ENCODE measurements at places on chromosomes 13 and 19. TPM values are rescaled to one million over a fixed set of nuclear protein-coding genes. Genes with fewer than 3 reads are reported as not detected.

OXGR1 gene
- total RNA-seq: not detected

IGFL2 gene
- 1.3 TPM for total RNA-seq

SMIM44 gene
- not detected for total RNA-seq

EPS8L1 gene
- total RNA-seq: 9.9 TPM

- peaks cover 27% of the 10 kb centered on the region for H3K4me1 ChIP-seq
- no peak overlapping the region for H3K27ac ChIP-seq
- peak overlapping the region; percentile 93 for H3K4me3 ChIP-seq
- peaks cover 51% of the 10 kb centered on the region for H3K36me3 ChIP-seq
- no peak for DNase-seq
- H3K27me3 ChIP-seq: no peaks in the 10 kb centered on the region
Observed at GRCh38 chr19:2326699-2327360, 1.6 kb downstream of the LSM7 start.

GRCh38 chr19:8393871-8394250 lies 3.7 kb downstream of the RAB11B start:
- peak overlapping the region; percentile 83 for H3K27ac ChIP-seq
- no peaks in the 10 kb centered on the region for H3K27me3 ChIP-seq
- DNase-seq: no peak

DNA sequence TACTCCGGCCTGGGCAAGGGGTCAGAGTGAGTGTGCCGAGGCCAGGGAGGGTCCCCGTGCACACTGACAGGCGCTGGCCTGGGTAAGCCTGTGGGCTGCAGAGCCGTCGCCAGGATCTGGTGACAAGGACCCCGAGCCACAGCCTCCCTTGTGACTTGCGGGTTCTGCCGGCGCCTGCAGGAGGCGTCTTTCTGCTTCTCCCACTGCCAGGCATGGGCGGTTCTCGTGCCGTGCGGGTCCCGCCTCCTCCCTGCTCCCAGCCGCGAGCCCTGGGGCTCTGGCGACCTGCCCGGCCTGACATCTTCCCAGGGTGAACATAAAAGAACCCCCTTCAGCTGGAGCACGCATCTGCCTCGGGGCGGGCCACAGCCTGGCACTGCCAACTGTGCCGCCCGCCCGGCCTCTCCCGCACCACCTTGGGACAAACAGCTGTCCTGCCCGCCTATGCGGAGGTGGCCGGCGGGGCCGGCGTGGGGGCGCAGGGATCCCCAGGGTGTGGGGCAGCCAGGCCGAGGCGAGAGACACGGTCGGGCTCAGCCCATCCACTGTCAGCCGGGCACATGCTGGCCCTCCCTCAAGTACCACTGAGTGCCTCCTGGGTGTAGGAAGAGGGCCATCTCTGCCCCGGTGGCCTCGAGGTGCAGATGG lies 1.5 kb upstream of the HCN2 start:
- peak; percentile 94 for DNase-seq
- H3K4me3 ChIP-seq: no peak overlapping the region
- no peak overlapping the region for H3K27ac ChIP-seq

- no peak for DNase-seq
- H3K4me1 ChIP-seq: peaks cover 16% of the 10 kb centered on the region
- H3K27me3 ChIP-seq: no peaks in the 10 kb centered on the region
- H3K36me3 ChIP-seq: peaks cover 12% of the 10 kb centered on the region
- H3K4me3 ChIP-seq: no peak overlapping the region
- H3K27ac ChIP-seq: no peak overlapping the region
Observed at GRCh38 chr13:109199280-109199679, 569.9 kb downstream of the MYO16 start.

DNA sequence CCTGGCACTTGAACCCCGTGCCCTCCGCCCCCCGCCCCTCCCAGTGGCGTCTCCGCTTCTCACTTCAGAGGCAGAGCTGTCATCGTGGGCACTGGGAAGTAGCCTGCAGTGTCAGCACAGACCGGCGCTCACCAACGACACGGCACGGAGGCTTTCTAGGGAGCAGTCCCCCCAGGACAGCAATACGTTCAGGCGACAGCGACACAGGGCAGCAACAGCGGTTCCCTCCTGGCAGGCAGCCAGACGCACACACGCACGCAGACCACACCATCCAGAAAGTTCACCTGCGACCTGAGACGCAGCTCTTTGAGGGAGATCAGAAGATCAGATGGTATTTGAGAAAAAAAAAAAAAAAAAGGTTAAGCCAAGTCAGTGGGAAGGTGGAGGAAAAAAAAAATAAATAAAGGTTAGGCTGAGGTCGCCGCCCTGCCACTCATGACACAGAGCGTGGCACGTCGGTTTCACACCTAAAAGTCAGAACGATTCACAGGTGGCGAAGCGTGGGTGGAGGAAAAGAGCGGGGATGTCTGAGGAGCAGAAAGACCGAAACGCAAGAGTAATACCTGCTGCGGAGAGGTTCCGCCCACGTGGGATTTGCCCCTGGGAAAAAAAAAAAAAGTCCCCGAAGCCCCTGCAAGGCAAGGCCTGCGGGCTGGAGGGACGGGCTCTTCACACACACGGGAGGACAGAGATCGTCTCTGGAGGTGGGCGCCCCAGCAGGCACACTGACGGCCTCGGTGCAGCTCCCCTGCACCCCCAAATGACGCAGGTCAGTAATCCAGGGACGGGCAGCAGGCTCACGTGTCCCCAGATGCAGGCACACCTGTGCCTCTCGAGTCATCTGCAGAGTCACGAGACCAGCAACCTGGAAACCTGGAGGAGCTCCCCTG lies 94.5 kb downstream of the GNG7 start:
- H3K27me3 ChIP-seq: peaks cover 11% of the 10 kb centered on the region
- no peaks in the 10 kb centered on the region for H3K36me3 ChIP-seq
- H3K4me1 ChIP-seq: peaks cover 2% of the 10 kb centered on the region
- no peak overlapping the region for H3K4me3 ChIP-seq

DNA sequence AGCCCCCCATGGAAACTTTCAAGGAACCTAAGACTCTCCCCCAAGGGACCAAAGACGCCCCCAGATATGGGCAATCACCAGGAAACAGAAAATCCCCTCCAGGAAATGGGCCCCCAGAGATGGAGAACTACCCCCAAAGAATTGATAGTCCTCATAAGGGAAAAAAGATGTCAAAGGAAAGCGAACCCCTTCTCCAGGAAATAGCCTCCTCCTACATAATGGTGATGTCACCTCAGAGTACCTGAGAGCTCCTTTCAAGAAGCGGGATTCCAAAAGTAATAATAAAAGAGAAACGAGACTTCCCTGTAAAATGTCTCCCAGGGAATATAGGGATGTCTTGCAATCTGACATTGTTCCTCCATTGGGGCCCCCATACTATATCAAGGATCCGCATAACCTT lies 1.1 kb downstream of the CDKN2D start:
- peaks cover under 1% of the 10 kb centered on the region for H3K36me3 ChIP-seq
- peak overlapping the region; percentile 73 for H3K4me3 ChIP-seq
- no peak for DNase-seq

- H3K4me1 ChIP-seq: no peaks in the 10 kb centered on the region
- H3K27me3 ChIP-seq: no peaks in the 10 kb centered on the region
- H3K36me3 ChIP-seq: peaks cover 45% of the 10 kb centered on the region
- no peak overlapping the region for H3K27ac ChIP-seq
Observed at GRCh38 chr13:20077086-20077485, 83.8 kb downstream of the GJA3 start.

DNA sequence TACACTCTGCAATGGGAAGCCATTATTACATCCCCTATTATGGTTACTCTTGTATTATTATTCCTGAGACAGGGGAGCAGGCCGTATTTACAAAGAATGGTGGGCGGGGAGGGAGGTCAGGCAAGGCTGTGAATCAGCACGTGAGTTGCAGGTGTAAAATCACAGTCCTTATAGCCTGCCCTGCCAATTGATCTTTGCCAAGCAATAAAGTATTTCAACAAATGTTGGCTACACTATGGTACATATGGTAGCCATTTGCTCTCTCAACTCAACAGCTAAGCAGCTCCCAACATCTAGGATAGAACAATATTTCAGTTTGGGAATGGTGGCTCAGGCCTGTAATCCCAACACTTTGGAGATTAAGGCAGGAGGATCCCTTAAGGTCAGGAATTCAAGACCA lies 12.1 kb downstream of the EPS15L1 start:
- peaks cover 8% of the 10 kb centered on the region for H3K36me3 ChIP-seq
- no peak for DNase-seq
- no peak overlapping the region for H3K4me3 ChIP-seq
- H3K27ac ChIP-seq: no peak overlapping the region
- no peaks in the 10 kb centered on the region for H3K27me3 ChIP-seq

DNA sequence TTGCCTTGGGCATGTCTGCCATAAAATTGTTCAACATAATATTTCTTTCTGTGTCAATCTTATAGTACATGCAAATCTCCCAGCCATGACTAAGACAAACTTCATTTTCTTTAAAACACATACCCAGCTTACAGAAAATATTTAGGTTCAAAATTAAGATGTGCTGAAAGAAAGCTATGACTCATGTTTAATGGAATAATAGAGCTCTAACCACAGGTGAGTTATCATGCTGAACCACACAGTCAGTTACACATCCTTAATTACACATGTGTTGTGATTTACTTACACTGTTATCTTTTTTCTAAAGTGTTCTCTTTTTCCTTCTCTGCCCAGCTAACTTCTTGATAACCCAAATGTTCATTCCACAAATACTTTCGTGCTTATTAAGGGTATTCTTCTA lies 1831.2 kb downstream of the OLFM4 start:
- DNase-seq: peak; percentile 2
- H3K4me1 ChIP-seq: peaks cover 7% of the 10 kb centered on the region
- no peaks in the 10 kb centered on the region for H3K36me3 ChIP-seq
- no peaks in the 10 kb centered on the region for H3K27me3 ChIP-seq
- H3K27ac ChIP-seq: no peak overlapping the region

DNA sequence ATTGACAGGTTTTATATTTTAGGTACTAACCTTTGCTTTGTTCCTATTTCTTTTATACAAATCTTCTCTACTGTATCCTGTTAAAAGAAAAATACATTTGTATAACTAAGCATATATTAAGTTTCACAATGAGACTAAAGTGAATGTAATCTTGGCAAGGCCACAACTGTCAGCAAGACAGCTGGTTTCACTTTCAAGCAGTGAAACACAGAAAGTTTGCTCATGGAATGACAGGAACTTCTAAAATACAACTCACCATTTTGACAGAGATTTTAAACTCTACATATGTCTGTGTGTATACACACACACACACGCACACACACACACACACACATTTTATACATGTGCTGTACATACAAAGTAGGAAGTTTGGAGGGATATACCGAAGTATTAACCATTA lies 53.3 kb downstream of the PARP4 start:
- H3K27ac ChIP-seq: no peak overlapping the region
- H3K36me3 ChIP-seq: peaks cover 74% of the 10 kb centered on the region
- H3K4me1 ChIP-seq: no peaks in the 10 kb centered on the region
- no peak overlapping the region for H3K4me3 ChIP-seq
- no peak for DNase-seq
- no peaks in the 10 kb centered on the region for H3K27me3 ChIP-seq

DNA sequence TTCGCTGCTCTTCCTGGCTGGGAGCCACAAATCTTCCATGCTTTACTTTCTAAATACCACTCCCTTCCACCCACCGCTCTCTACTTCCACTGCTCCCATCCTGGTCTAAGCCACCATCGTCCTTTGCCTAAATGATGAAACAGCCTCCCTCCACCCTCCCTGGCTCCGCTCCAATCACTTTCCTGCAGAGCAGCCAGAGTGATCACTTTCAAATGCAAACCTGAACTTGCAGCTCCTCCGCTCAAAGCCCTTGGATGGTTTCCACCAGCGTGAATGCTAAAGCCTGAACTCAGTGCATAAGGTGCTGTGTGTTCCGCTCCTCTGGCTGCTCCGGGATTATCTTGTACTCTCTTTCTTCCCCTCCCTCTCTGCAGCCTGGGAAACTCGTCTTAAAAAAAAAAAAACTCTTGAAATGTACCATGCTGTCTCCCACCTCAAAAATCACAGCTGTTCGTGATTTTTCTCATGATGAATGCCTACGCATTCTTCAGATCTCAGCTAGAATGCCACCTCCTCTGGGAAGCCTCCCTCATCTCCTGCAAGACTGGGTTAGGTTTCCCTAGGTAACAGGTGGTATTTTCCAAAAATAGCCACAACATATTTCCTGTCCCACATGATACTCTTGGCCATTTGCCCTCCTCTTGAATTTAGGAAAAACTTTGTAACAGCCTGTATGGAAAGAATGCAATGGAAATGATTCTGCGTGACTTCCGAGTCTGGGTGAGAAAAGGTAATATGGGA lies 3.7 kb upstream of the SIN3B start:
- peaks cover 11% of the 10 kb centered on the region for H3K36me3 ChIP-seq
- peak overlapping the region; percentile 70 for H3K4me3 ChIP-seq
- peaks cover 28% of the 10 kb centered on the region for H3K4me1 ChIP-seq
- H3K27ac ChIP-seq: peak overlapping the region; percentile 68

GRCh38 chr13:27772651-27773425 lies 19.4 kb upstream of the GSX1 start:
- no peak overlapping the region for H3K4me3 ChIP-seq
- H3K27me3 ChIP-seq: peaks cover 17% of the 10 kb centered on the region
- H3K36me3 ChIP-seq: no peaks in the 10 kb centered on the region
- H3K27ac ChIP-seq: no peak overlapping the region
- DNase-seq: no peak

DNA sequence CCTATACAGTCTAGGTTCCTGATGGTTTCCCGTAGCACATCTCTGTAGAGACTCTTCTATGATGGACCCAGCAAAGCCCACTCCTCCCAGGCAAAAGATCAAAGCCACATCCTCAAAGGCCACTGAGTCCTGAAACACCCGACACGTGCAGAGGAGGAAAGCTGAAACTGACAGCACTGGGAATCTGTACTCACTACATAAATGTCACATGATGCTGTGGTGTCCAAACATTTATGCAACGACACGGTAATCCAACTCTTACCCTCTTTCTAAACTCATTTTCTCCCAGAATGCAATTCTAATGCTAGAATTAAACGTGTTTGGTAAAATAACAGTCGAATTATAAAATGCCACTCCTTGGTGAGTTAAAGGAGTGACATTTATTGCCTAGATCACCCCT lies 7.0 kb upstream of the ZNF441 start:
- H3K27me3 ChIP-seq: no peaks in the 10 kb centered on the region
- H3K4me3 ChIP-seq: no peak overlapping the region
- no peaks in the 10 kb centered on the region for H3K4me1 ChIP-seq
- H3K36me3 ChIP-seq: no peaks in the 10 kb centered on the region
- DNase-seq: no peak

- H3K27me3 ChIP-seq: no peaks in the 10 kb centered on the region
- H3K36me3 ChIP-seq: no peaks in the 10 kb centered on the region
- H3K4me1 ChIP-seq: no peaks in the 10 kb centered on the region
- no peak overlapping the region for H3K4me3 ChIP-seq
- no peak overlapping the region for H3K27ac ChIP-seq
Observed at GRCh38 chr13:35164324-35164932, 222.4 kb downstream of the NBEA start.

GRCh38 chr19:16671652-16672274 lies 10.8 kb downstream of the TMEM38A start:
- H3K36me3 ChIP-seq: no peaks in the 10 kb centered on the region
- H3K27me3 ChIP-seq: no peaks in the 10 kb centered on the region
- no peaks in the 10 kb centered on the region for H3K4me1 ChIP-seq
- no peak for DNase-seq
- no peak overlapping the region for H3K4me3 ChIP-seq
- no peak overlapping the region for H3K27ac ChIP-seq

- no peaks in the 10 kb centered on the region for H3K4me1 ChIP-seq
- no peaks in the 10 kb centered on the region for H3K27me3 ChIP-seq
- H3K27ac ChIP-seq: no peak overlapping the region
- H3K4me3 ChIP-seq: no peak overlapping the region
- DNase-seq: peak; percentile 12
Observed at GRCh38 chr13:33328701-33329100, 43.1 kb upstream of the STARD13 start.

- H3K27ac ChIP-seq: no peak overlapping the region
- no peaks in the 10 kb centered on the region for H3K4me1 ChIP-seq
- no peak overlapping the region for H3K4me3 ChIP-seq
Observed at GRCh38 chr13:86324191-86324590, 525.0 kb upstream of the SLITRK6 start.
